NCI-H1417 (cell line): ENCODE measurements at places on chromosomes 13 and 19.

DNA sequence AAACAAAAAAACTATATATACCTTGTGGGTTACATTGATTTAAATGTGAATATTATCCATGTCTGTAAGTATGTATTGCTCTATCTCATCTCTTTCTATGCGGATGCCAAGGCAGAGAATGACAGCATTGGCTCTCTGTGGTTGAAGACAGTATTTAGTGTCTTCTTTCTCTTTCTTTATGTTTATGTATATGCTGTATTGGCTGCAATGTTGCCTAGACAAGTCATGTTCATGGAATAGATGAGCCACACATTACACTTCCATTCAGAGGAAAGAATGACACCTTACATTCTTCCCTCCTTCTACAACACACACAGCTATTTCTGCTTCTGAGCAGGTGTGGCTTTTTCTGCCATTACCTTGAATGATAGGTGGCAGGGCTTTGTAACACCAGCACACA is 639.4 kb upstream of the MIR17HG start:
- no peak for DNase-seq

GRCh38 chr13:104327211-104327610 is 1261.0 kb upstream of the SLC10A2 start:
- peak; percentile 27 for DNase-seq

GRCh38 chr13:103022336-103022735 is 43.9 kb downstream of the SLC10A2 start:
- no peak for DNase-seq

DNA sequence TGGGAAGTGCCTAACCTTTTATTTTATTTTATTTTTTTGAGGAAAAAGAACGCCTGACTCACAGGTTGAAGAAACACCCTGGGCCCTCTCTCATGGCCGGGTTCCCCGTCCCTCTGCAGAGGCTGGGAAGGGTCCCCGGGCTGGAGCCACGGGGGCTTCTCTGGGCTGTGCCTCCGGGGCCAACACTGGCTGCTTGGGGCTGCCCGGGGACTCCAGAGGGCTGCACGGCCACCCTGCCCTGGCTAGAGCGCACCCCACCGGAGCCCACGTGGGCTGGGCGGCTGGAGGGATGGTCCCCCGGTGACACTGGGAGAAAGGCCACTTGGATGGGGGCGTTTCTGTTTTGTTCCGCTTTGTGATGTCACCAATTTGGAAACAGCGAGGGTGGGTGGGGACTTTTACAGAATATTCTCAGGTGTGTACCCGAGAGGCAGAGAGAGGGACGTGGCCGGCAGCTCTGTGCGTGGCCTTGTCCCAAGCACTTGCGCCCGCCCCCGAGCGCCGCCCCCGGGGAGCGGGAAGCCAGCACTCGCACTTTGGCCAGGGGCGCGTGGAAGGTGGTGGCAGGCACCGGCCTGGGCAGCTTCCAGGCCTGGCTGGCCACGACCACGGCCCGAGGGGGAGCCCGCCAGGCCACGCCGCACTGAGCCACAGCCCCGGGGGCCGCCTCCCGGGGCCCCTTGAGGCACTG is 13.9 kb upstream of the GNA15 start:
- no peak for DNase-seq

DNA sequence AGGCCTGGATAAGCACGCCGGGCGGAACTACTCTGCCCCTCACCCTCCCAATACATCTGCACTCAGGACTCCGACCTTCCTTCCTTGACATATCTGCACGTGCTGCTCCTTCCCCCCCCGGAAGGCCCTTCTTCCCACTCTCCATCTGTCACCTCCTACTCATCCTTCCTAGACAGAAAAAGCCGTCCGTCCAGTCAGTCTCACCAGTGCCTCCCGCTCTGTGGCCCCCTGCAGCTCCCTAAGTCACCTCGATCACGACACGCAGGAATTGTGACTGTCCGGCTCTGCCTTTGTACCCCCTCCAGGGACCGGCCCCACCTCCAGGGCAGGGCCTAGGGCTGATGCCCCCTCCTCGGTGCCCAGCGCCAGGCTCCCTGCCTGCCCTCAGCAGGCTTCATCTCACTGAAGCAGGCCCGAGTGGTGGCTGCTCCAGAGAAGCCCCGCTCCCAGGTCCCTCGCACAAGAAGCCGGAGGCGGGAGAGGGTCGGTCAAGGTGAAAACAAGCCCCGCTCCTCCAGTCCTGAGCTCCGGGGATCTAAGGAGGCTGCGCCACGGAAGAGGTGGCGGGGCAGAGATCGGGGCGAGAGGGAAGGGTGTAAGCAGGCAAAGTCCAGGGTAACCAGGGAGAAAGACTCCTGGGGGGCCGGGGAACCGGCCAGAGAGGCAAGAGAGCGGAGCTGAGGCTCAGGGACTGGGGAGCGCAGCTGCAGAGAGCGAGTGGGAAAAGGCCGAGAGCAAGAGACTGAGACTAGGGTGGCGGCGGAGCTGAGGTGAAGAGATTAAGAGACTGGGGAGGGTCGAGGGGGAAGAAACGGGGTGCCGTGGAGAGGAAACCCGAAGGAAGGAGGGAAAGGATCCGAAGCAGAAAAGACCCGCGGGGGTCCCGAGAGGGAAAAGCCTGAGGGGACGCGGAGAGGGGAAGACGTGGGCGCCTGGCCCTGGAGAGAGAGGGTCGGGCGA is 1.1 kb downstream of the PPP6R1 start:
- DNase-seq, result peak; percentile 45

- peak; percentile 29 for DNase-seq
Measured at GRCh38 chr19:14023404-14024235, 4.3 kb upstream of the RLN3 start.

GRCh38 chr19:19406878-19407632 is 1.6 kb downstream of the GATAD2A start:
- DNase-seq, result no peak
